G401 (cell line): ENCODE measurements at places on chromosomes 2 and 18.

DNA sequence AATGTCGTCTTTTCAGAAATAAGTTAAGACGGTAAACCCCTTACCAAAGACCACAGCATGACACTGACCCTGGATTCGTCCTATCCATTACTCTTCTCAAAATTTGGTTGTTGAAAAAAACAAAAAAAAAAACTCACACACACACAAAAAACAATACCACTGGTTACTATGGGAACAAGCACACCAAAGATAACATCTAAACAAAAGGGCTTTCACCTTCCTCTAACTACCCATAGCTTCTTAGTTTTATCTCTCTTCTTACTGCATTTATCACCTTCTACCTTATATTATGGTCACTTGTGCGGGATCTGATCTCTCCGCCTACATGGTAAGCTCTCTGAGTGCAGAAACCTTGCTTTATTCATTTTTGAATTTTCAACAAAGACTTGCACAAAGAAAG lies 192.7 kb downstream of the STK39 start:
- no peak for DNase-seq

DNA sequence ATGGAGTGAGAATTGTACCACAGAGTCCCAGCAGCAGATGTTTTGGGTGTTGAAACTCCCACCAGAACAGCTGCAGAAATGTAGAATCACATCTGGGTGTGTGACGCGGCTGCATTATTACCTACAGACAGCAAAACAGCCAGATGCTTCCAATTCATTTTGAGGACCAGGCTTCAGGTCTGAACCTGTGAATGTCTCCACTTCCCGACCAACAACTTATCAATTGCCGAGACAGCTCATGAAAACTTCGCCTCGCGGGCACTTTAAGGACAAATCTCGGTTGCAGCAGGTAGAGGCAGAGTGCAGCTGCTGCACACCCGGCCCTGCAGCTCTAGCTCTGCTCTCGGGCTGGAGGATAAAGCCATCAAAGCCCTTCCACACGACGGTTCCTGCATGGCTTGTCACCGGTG lies 202.0 kb downstream of the HRH4 start:
- DNase-seq: no peak

DNA sequence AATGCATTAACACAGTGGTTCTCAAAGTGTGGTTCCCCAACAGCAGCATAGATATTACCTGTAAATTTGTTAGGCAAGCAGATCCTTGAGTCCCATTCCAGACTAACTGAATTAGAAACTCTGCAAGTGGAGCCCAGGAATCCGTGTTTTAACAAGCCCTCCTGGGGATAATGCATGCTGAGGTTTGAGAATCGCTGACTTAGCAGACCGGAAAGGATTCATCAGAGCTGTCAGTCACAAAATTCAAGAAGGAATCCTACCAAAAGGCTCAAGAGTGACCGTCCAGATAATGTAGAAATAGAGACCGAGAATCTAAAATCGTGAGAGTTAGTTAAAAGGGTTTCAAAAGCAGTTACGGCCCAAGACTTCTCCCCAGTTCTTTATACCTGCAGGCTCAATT lies 66.9 kb downstream of the LOXHD1 start:
- no peak for DNase-seq

DNA sequence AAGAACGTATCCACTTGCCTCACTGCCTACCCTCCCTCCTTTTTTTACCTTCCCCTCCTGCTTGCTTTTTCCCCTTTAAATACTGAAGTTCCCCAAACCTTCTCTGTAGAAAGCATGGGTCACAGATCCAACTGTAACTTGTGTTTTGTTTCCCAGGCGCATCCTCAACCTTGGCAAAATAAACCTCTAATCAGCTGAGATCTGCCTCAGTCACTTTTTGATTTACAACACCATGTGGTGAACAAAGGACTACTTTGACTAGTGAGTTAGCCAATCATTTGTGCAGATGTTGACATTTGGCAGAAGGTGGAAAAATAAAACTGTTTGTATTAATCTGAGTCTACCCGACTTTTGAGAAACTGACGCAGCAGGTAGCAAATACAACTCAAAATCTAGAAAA lies 23.3 kb upstream of the MCM6 start:
- no peak for DNase-seq

- DNase-seq: peak; percentile 40
Measured at GRCh38 chr2:157264099-157264498, 6.6 kb downstream of the GALNT5 start.

DNA sequence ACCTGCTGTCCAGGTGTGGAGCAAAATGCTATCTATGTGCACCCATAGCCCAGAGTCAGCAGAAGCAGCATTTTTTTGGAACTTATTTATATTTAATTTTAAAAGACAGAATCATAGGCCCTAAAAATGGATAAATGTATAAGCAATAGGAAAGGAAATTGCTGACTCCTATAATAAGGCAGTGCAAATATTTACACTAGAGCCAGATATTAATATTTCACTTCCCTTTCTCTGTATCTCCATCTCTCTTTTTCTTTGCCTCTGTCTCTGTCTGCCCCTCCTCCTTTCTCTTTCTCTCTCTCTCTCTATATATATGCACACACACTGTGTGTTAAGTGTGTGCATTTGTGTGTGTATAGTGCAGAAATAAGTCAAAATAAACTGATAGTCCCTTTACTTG lies 375.6 kb downstream of the SOX11 start:
- no peak for DNase-seq

DNA sequence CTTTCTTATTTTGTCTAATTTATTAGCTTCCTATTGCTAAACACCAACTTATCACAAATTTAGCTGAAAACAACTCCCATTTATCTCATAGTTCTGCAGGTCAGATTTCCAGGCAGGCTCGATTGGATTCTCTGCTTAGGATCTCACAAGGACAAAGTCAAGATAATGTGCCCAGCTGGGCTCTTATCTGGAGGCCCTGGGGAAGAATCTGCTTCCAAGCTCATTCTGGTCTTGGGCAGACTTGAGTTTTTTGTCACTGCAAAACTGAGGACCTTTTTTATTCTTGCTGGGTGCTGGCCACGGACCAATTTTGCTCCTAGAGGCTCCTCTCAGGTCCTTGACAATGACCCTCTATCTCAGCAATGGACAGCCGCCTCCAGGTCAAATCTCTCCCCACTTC lies 215.5 kb downstream of the TRIB2 start:
- no peak for DNase-seq

GRCh38 chr18:11522992-11523391 lies 86.4 kb upstream of the SLC35G4 start:
- no peak for DNase-seq

GRCh38 chr2:233546774-233547173 lies 19.8 kb downstream of the USP40 start:
- DNase-seq: peak; percentile 94

DNA sequence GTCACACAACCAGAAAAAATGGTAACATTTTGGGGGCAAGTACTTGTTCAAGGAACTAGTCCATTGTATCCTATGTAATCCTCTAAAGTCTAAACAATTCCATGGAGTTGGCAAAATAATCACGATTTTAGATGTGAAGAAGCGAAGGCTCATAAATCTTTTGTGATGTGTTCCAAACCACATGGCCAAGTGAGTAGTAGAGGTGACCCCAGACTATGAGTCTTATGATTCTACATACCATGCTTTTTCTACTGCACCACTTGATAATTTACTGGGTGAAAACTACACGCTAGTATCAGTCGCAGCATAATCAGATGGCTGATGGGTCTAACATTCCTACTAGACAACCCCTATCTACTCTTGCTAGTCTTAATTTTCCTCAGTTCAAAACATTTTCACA lies 371.4 kb downstream of the OSR1 start:
- DNase-seq: no peak

DNA sequence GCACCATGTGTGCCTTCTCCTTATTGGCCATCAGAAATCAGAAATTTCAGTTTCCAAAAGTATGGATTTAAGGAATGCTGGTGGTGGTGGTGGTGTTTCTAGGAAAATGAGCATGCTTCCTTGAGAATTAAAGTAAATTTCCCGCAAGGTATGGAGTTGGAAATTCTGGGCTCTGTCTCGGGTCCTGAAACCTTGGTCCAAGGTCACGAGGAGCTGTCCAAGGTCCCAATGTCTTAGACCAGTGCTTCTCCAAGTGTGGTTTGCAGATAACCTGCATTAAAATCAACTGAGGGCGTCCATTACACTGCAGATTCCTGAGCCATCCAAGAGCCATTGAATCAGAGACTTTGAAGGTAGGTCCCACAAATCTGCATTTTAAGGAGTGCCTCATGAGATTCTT lies 210.9 kb upstream of the PKDCC start:
- DNase-seq: no peak
